ENCODE measurements at places on chromosomes 1 and 21.

GRCh38 chr21:39094847-39095579, 88.2 kb downstream of the PSMG1 start:
- no peak for DNase-seq

- no peak for DNase-seq
Measured at GRCh38 chr1:155893389-155894142, 17.6 kb downstream of the RIT1 start.

GRCh38 chr1:20361401-20361800, 70.7 kb downstream of the VWA5B1 start:
- no peak for DNase-seq

- no peak for DNase-seq
Measured at GRCh38 chr1:9279172-9279840, 13.4 kb upstream of the SPSB1 start.

DNA sequence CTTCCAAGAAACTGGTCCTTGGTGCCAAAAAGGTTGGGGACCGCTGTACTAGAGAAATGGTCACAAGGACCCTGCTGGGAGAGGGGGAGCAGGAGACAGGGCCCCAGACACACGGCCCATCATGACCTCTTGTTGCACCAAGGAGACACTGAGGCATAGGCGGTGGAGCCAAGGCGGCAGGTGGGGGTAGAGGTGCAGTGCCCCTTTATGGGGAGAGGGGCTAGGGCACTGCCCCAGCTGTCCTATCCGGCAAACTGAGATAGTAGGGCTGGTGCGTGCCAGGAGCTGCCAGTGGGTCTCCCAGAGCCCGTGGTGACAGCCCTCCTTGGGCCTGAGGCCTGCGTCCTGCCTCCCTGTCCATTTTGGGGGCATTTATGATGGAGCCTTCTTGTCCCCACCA, 20.3 kb downstream of the TNNT2 start:
- DNase-seq: no peak

- DNase-seq: no peak
Measured at GRCh38 chr1:227731241-227731677, 3.8 kb downstream of the JMJD4 start.

- DNase-seq: no peak
Measured at GRCh38 chr1:175172503-175172902, 20.1 kb downstream of the KIAA0040 start.

DNA sequence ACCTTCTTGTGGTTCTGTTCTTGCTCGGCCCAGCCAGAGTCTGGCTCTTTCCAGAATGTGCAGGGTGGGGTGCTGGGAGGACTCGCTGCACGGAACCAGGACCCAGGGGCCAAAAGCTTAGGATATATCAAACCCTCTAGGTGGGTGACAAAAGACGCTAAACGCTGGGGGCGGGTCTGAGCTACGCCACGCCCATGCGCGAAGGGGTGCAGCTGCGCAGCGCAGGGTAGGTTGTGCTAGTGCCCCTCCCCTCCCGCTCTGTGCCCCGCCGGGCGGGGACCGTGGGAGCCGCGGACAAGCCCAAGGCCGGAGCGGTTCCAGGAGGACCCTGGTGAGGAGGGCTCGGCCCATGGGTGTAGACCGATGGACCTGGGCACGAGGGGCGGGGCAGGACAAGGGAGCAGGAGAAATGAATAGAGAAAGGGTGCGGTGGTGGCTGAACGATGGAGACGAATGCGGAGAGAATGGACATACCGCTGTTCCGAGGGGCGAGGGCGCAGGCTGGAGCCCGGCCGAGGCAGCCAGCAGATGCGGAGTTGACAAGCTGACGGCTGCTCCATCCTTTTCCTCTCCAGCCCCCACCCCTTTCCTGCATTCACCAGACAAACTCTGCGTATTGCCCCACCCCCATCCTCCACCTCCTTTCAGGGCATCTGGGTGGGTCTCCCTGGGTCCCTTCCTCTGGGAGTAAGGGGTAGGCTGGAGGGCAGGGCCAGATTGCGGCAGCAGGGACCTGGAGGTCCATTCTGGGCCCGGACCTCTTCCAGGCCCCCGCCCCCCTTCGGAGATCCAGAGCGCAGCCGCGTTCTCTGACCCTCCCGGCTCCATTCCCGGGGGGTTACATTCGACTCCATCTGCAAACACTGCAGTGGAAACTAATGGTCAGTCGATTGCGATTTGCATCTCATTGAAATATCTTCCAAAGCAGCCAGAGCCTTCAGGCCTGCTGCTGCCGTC, at the start of gene RUSC1:
Gene RUSC1, plus strand, starts transcription at position 234 of the 957 bp plus-strand sequence. CDS start 880 bp downstream, outside the sequence.
- DNase-seq: no peak

DNA sequence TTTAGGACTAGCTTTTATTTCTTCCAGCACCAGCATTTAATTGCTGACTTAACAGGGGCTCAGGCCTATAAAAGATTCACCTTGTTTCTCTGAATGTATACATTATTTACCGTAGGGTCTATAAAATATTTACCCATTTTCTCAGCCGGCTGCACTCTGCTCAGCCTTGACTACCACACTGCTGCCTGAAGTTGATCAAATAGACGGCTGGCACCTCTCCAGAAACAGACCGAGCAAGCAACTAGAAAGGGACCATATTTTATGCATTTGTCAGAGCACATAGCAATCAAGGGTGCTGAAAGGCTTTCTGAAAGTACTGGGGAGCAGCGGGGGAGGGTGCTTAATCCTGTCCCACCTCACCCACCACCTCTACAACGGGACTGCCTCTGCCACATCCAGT, 64.7 kb upstream of the FGGY start:
- no peak for DNase-seq

GRCh38 chr21:40640266-40640789, 206.6 kb downstream of the DSCAM start:
- DNase-seq: no peak

DNA sequence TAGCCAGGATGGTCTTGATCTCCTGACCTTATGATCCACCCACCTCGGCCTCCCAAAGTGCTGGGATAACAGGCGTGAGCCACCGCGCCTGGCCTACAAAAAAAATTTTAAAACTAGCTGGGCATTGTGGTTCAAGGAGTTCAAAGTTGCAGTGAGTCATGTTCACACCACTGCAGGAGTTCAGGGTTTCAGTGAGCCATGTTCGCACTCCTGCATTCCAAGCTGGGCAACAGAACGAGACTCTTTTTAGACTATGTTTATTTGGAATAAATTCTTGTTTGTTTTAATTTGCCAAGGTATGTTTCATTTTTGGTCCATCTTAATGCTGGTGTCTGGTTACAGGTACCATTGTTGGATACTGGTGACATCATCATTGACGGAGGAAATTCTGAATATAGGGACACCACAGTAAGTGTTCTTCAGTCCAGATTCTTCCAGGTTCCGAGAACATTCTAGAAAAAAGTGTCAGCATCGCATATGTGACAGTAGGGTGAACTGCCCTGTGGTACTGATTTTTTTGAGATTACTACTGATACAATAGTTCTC, 3.9 kb downstream of the PGD start:
- DNase-seq: no peak
